ENCODE measurements at places on chromosomes 3 and 15. TPM values are rescaled to one million over a fixed set of nuclear protein-coding genes. Genes with fewer than 3 reads are reported as not detected.

TGM4 gene
- total RNA-seq = not detected

ARNT2 gene
- 2.5 TPM for total RNA-seq

ST6GAL1 gene
- 2.3 TPM for total RNA-seq

GRCh38 chr15:69410248-69410874, 3.8 kb upstream of the KIF23 start:
- H3K4me3 ChIP-seq = no peak overlapping the region
- DNase-seq = peak; percentile 40
- H3K27ac ChIP-seq = no peak overlapping the region
- H3K27me3 ChIP-seq = no peaks in the 10 kb centered on the region
- H3K36me3 ChIP-seq = 0 out of 2 replicates have a peak, but pooled peaks cover 3% of the 10 kb centered on the region

P2RY12 gene
- total RNA-seq = not detected

ATP13A5 gene
- not detected for total RNA-seq

DNA sequence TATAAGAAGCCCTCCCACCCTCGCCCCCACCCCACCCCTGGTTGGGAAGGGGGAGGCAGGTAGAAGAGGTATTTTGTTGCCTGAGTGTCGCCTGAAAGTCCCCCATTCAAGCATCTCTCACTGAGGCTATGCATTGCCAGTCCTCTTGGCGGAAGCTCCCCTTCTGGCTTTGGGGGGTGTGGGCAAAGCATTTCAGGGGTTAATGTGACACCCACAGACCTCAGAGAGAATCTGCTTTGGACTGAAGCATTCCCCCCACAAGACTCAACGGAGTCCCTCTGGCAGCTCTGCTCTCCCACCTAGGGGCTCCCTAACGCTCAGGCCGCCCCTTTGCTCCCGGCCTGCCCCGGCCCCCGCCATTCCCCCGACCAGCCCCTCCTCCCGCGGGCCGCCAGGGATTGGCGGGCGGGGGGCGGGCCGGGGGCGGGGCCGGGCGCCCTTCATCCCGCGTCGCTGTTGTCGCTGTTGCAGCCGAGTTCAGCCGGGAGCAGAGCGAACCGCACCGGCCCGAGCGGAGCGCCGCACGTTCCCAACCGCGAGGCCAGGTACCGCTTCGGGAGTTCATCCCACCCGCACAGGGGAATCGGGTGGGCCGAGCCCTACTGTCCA, at the start of gene SLC38A3:
TSS of gene SLC38A3 (plus strand) at position 468 of the 609 bp plus-strand sequence. CDS start 8,929 bp downstream, outside the sequence.
- peaks cover 42% of the 10 kb centered on the region for H3K27me3 ChIP-seq
- no peak for DNase-seq
- 0 out of 2 replicates have a peak, but pooled peaks cover 5% of the 10 kb centered on the region for H3K4me1 ChIP-seq
- no peak within 1 kb of the TSS for H3K4me3 ChIP-seq
- H3K27ac ChIP-seq = no peak within 1 kb of the TSS

PTH1R gene
- total RNA-seq = 0.85 TPM

C3orf22 gene
- not detected for total RNA-seq

GRCh38 chr3:102224171-102224570, 210.6 kb upstream of the ZPLD1 start:
- DNase-seq = no peak
- 0 out of 2 replicates have a peak, but pooled peaks cover 5% of the 10 kb centered on the region for H3K36me3 ChIP-seq
- no peak overlapping the region for H3K27ac ChIP-seq
- H3K27me3 ChIP-seq = peaks cover 2% of the 10 kb centered on the region
- no peak overlapping the region for H3K4me3 ChIP-seq

DNA sequence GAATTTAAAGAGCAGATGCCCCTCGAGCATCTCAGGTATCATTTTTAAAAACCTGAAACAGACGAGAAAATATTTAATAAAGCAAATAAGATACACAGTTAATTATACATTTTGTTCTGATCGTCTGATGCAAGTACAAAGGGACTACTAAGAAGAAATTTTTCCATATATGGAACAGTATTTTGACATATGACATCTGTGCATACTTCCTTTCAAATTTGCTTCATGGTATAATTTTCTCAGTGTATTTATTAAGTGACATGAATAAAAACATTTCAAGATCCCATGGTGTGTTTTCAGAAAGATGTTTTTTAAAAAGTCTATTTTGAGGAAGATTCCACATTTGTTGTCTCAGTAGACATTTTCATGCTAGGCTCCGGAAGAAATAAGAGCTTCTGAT, 208.1 kb downstream of the VGLL3 start:
- no peak overlapping the region for H3K4me3 ChIP-seq
- H3K27ac ChIP-seq = no peak overlapping the region
- no peak for DNase-seq
- no peaks in the 10 kb centered on the region for H3K36me3 ChIP-seq
- H3K4me1 ChIP-seq = no peaks in the 10 kb centered on the region

- DNase-seq = peak; percentile 3
- H3K4me1 ChIP-seq = peaks cover 8% of the 10 kb centered on the region
- H3K27ac ChIP-seq = no peak overlapping the region
- peaks cover 36% of the 10 kb centered on the region for H3K36me3 ChIP-seq
- H3K27me3 ChIP-seq = no peaks in the 10 kb centered on the region
Observed at GRCh38 chr15:99197856-99198255, 51.5 kb downstream of the TTC23 start.

DNA sequence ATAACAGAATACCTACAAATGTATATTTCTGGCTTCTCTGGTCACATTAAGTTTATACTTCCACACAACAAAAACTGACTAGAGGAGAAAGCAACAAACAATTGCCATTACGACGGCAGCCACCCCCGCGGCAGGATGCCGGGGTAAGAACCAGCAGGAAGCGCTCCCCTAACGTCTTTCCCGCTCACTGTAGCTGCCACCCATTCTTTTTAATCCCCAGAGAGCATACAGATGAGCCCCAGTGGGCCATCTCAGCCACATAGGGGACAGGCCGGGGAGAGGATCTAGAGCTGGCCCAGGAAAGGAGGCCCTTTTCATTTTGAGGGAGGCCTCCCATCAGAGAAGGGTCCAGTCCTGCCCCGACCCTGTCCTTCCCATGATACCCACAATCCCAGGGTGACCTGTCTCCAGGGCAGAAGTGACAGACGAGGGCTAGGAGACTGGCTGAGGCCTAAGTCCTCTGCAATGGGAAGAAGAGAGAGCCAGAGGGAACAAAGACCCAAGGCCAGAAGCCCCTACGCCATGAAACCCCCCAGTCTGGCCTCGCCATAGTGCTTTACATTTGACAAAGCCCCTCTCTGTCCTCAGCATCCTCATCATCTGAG, 3.6 kb upstream of the CALML4 start:
- H3K36me3 ChIP-seq = no peaks in the 10 kb centered on the region
- H3K4me1 ChIP-seq = no peaks in the 10 kb centered on the region
- no peak overlapping the region for H3K27ac ChIP-seq
- DNase-seq = no peak
- peaks cover 1% of the 10 kb centered on the region for H3K27me3 ChIP-seq

DNA sequence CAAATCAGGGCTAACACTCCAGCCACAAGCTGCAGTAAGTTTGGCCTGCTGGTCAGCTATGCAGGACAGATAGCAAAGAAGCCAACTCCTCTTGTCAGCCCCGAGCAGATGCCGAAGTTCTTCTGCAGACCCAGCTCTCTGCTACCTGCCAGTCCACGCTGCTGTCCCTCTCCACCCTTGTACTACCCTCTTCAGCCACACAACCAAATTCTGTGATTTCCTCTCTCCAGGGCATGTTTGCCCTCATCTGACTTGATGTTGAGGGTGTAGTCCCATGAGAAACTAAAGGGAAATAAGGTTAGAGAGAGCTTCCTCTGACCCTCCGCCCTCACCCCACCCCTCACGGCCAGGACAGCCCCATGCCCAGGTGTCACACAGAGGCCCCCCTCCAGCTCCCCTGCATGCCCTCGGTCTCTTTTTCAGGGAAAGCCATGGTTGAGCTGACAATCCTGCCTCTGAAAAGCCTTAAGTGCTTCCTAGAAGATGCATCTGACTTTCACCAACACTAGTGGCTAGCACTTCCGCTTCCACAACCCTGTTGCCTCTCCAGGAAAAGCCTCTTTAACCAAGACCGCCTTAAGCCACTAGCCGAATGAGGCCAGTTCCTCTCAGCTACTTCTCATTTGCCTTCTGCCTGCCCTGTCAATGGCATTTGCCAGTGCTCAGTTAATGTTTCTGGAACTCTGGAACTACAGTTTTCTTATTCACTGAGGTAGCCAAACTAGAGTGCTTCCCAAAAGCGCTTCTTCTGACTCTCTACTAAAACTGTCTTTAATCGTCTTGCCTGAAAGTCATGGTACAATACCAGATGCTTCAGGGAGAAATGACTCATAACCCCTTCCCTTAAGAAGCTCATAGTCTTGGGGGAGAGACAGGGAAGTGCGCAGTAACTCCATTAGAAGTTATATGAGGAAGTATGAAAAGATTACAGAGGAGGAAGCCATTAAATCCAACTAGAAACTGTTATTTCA, 300.4 kb upstream of the STT3B start:
- H3K4me3 ChIP-seq = no peak overlapping the region
- H3K27me3 ChIP-seq = no peaks in the 10 kb centered on the region
- peak; percentile 39 for DNase-seq

TGM5 gene
- total RNA-seq = not detected

DNA sequence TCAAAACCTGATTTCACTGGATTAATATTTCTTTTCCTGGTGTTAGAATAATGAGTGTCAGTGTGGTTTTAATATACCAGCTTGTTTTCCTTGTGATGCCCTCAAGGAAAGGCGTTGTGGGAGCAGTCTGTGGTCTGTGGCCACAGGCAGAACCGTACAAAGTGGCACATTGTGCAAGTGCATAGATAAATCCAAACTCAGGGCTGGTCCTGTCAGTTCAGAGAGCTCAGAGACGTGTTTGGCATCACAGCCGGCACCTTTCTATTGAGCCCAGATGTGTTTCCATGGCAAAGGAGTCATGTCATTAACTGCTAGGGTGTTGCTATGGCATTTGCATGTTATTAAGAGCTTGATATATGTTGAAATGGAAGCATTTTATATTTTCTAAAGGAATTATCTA, 289.9 kb upstream of the RASGRP1 start:
- peaks cover 1% of the 10 kb centered on the region for H3K27me3 ChIP-seq
- no peak overlapping the region for H3K4me3 ChIP-seq
- no peak for DNase-seq
- no peak overlapping the region for H3K27ac ChIP-seq

Data from HFFc6 (cell line).